ENCODE measurements at places on chromosomes 6 and 20.

- peaks cover 82% of the 10 kb centered on the region for H3K4me1 ChIP-seq
- H3K27ac ChIP-seq, result peak overlapping the region; percentile 92
- DNase-seq, result peak; percentile 78
- H3K4me3 ChIP-seq, result peak overlapping the region; percentile 86
- H3K27me3 ChIP-seq, result no peaks in the 10 kb centered on the region
- H3K36me3 ChIP-seq, result peaks cover 20% of the 10 kb centered on the region
These were observed 12.0 kb upstream of the LTA start for GRCh38 chr6:31559958-31560696.

- no peak overlapping the region for H3K4me3 ChIP-seq
- peaks cover 2% of the 10 kb centered on the region for H3K36me3 ChIP-seq
- DNase-seq, result no peak
- H3K27ac ChIP-seq, result no peak overlapping the region
These were observed 955 bp upstream of the SLC26A8 start for GRCh38 chr6:36025260-36025931.

GRCh38 chr6:19410481-19410880 is 426.7 kb upstream of the ID4 start:
- DNase-seq, result no peak
- H3K4me1 ChIP-seq, result no peaks in the 10 kb centered on the region
- H3K27ac ChIP-seq, result no peak overlapping the region
- H3K4me3 ChIP-seq, result no peak overlapping the region

- no peak overlapping the region for H3K4me3 ChIP-seq
- peaks cover 2% of the 10 kb centered on the region for H3K4me1 ChIP-seq
- H3K27ac ChIP-seq, result no peak overlapping the region
- H3K27me3 ChIP-seq, result no peaks in the 10 kb centered on the region
These were observed 386.9 kb upstream of the MAN1A1 start for GRCh38 chr6:119736296-119737021.

GRCh38 chr20:56796345-56796744 is 167.2 kb downstream of the TFAP2C start:
- DNase-seq, result no peak
- H3K4me1 ChIP-seq, result no peaks in the 10 kb centered on the region
- H3K4me3 ChIP-seq, result no peak overlapping the region

DNA sequence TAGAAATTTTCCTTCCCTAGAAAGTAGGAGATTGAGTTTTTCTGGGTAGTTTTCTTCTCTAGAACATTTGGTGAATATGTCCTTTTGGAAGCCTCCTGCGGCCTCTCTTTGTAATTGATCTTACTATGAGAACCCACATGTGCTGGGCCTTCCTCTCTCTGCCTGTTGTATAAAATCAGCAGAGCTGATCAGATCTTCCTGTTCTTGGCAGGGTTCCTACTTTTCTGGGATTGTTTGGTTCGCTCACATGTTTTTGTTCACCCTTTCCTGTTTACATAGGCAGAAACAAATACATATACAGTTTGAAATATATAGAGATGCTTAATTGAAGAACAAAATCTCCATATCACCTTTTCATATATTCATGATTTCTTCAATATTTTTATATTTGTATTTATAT is 57.8 kb downstream of the IL22RA2 start:
- DNase-seq, result no peak
- peaks cover 7% of the 10 kb centered on the region for H3K4me1 ChIP-seq
- H3K36me3 ChIP-seq, result no peaks in the 10 kb centered on the region
- H3K27me3 ChIP-seq, result no peaks in the 10 kb centered on the region

GRCh38 chr20:43318755-43319297 is 129.1 kb upstream of the PTPRT start:
- no peaks in the 10 kb centered on the region for H3K27me3 ChIP-seq
- H3K4me3 ChIP-seq, result no peak overlapping the region
- no peaks in the 10 kb centered on the region for H3K36me3 ChIP-seq
- no peaks in the 10 kb centered on the region for H3K4me1 ChIP-seq

- DNase-seq, result no peak
- no peak overlapping the region for H3K4me3 ChIP-seq
- no peaks in the 10 kb centered on the region for H3K4me1 ChIP-seq
These were observed 13.3 kb downstream of the ZSCAN31 start for GRCh38 chr6:28322661-28323060.

- no peak for DNase-seq
- no peaks in the 10 kb centered on the region for H3K36me3 ChIP-seq
- no peak overlapping the region for H3K27ac ChIP-seq
- H3K4me1 ChIP-seq, result no peaks in the 10 kb centered on the region
- H3K27me3 ChIP-seq, result peaks cover 34% of the 10 kb centered on the region
- H3K4me3 ChIP-seq, result no peak overlapping the region
These were observed 139.9 kb upstream of the PRND start for GRCh38 chr20:4581838-4582237.

- peaks cover 18% of the 10 kb centered on the region for H3K27me3 ChIP-seq
- H3K27ac ChIP-seq, result peak overlapping the region; percentile 68
- no peak overlapping the region for H3K4me3 ChIP-seq
- peaks cover 7% of the 10 kb centered on the region for H3K36me3 ChIP-seq
- DNase-seq, result peak; percentile 31
These were observed 3.3 kb downstream of the VEGFA start for GRCh38 chr6:43773050-43773979.

DNA sequence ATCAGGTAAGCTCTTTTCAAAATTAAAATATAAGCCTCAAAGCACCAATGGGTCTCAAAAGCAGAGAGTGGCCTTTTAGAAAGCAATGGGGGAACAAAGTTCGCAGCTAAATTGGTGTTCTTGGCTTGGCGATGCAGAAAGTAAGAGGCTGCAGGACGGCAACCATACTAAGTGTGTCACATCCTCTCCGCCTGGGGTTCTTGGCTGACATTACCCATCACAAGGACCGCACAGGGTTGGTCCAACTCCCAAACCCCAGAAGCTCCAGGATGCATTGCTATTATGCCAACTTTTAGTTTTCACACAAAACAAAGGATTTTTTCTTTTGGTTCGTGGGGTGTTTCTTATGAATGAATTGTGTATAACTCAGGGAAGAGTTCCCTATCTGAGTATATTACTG is 124.8 kb downstream of the PRKN start:
- H3K27me3 ChIP-seq, result no peaks in the 10 kb centered on the region
- H3K36me3 ChIP-seq, result no peaks in the 10 kb centered on the region
- no peak overlapping the region for H3K27ac ChIP-seq
- no peak overlapping the region for H3K4me3 ChIP-seq
- no peaks in the 10 kb centered on the region for H3K4me1 ChIP-seq

DNA sequence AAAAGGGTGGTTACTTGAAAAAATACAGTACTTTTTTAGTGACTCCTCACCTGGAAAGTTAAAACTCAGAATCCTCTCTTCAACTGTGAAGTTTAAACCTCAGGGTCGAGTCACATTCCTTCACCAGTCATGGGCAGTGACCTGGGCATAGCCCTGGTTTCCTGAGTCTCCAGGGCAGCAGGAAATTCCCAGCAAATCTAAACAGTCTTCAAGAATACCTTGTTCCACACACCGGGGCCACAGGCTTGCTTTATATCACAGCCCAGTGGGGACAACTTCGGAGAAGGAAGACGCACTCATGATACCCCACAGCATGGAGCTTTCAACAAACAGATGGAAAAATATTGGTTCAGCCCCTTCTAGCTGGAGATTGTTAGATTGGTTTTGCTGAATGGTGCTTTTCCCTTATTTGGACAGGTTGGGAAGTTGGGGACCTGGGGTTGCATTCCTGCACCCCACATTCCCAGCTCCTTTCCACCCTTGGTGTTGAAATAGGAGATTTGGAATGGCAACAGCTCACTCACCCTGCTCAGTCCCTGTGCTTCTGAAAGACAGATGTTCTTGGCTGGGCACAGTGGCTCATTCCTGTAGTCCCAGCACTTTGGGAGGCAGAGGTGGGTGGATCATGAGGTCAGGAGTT is 113.0 kb upstream of the TMEM170B start:
- H3K36me3 ChIP-seq, result peaks cover 4% of the 10 kb centered on the region
- H3K4me3 ChIP-seq, result no peak overlapping the region
- no peaks in the 10 kb centered on the region for H3K27me3 ChIP-seq
- H3K27ac ChIP-seq, result no peak overlapping the region

GRCh38 chr20:57649617-57650015 is 29.4 kb upstream of the ZBP1 start:
- H3K36me3 ChIP-seq, result peaks cover 39% of the 10 kb centered on the region
- H3K4me1 ChIP-seq, result peaks cover 5% of the 10 kb centered on the region
- no peak overlapping the region for H3K27ac ChIP-seq
- no peak for DNase-seq
- H3K27me3 ChIP-seq, result no peaks in the 10 kb centered on the region

GRCh38 chr6:97032955-97033354 is 108.4 kb downstream of the KLHL32 start:
- peaks cover 11% of the 10 kb centered on the region for H3K27me3 ChIP-seq
- no peak overlapping the region for H3K4me3 ChIP-seq
- no peak overlapping the region for H3K27ac ChIP-seq
- DNase-seq, result no peak
- H3K4me1 ChIP-seq, result no peaks in the 10 kb centered on the region

DNA sequence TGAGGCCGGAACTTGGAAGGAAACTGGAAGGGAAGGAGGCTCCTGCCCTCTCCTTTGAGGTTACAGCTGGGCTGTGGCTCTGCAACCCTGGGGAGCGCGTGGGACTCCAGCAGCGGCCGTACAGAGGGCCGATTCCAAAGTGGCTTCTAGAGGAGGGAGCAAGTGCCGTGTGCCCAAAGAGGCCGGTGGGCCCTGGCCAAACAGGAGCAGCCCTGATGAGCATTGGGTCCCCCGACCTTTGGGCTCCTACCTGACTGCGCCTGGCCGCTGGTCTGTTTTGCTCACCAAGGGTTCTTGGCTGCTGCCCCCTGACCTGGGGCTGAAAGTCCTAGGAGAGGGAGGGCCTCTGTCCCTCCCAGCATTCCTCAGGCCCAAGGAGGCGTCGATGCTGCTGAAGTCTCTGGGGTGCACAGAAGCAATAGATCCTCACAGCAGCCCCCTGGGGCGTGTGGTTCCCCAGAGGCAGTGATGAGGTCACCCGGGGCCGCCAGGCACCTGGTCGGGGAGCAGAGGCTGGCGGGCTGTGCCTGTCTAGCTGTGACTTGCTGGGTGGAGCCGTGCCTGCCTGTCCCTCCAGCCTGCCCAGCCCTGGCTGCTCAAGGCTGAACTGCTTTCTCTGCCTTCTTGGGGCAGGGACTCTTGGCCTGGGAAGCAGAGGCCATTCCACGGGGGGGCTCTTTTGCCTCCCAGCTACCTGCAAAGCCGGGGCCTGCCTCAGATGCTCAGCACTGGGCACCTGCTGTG is 9.8 kb downstream of the RBM38 start:
- peak overlapping the region; percentile 83 for H3K4me3 ChIP-seq
- peak overlapping the region; percentile 94 for H3K27ac ChIP-seq
- peak; percentile 87 for DNase-seq
- H3K36me3 ChIP-seq, result peaks cover 53% of the 10 kb centered on the region
- no peaks in the 10 kb centered on the region for H3K27me3 ChIP-seq
- H3K4me1 ChIP-seq, result peaks cover 58% of the 10 kb centered on the region

DNA sequence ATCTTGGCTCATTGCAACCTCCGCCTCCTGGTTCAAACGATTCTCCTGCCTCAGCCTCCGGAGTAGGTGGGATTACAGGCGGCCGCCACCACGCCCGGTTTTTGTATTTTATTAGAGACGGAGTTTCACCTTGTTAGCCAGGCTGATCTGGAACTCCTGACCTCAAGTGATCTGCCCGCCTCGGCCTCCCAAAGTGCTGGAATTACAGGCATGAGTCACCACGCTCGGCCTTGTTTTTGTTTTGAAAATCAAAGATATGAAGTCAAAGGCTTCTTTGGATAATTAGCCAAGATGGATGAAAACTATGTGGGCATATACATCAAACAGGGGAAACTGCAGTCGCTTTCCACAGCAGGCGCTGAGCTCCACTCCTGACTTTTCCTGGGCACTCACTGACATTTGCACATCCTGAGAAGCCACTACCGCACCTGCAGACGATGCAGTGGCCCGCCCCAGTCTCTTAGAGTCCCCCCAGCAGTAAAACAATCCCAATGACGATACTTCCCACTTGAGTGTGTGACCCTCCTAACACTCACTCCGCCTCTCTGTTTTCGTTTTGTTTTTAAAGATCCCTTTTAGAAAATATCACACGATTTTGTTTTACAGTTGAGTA is 44.1 kb downstream of the GJA1 start:
- H3K36me3 ChIP-seq, result no peaks in the 10 kb centered on the region
- DNase-seq, result no peak
- no peak overlapping the region for H3K4me3 ChIP-seq
- no peaks in the 10 kb centered on the region for H3K4me1 ChIP-seq

DNA sequence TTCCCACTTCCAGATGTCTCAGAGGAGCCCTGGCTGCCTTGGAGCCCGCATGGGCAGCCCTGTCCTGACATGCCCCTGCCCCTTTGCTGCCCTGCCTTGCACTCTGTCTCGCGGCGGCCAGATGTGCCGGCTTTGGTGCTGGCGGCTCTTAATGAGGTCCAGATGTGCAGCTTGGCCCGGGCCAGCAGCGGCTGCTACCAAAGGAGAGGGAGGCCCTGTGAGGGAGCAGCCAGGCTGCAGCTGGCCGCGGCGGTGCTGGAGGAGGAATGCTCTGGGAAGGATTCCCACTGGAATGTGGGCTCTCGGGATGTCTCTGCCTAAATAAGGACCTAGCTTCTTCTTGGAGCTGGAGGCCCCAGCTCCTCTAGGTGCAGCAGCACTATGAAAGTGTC is 72.4 kb downstream of the FGD2 start:
- no peak for DNase-seq
- no peak overlapping the region for H3K4me3 ChIP-seq
- peaks cover 5% of the 10 kb centered on the region for H3K27me3 ChIP-seq
- no peaks in the 10 kb centered on the region for H3K4me1 ChIP-seq
- no peaks in the 10 kb centered on the region for H3K36me3 ChIP-seq

GRCh38 chr6:99143108-99143861 is 195.5 kb upstream of the FBXL4 start:
- DNase-seq, result no peak
- no peak overlapping the region for H3K27ac ChIP-seq
- no peak overlapping the region for H3K4me3 ChIP-seq
- H3K27me3 ChIP-seq, result peaks cover 9% of the 10 kb centered on the region
- no peaks in the 10 kb centered on the region for H3K4me1 ChIP-seq

GRCh38 chr6:50778696-50779095 is 40.0 kb upstream of the TFAP2B start:
- no peaks in the 10 kb centered on the region for H3K4me1 ChIP-seq
- DNase-seq, result no peak
- no peak overlapping the region for H3K4me3 ChIP-seq
- H3K27me3 ChIP-seq, result no peaks in the 10 kb centered on the region
- no peak overlapping the region for H3K27ac ChIP-seq
